ENCODE measurements at places on chromosomes 13 and 19.

- no peak for DNase-seq
Measured at GRCh38 chr13:26784704-26785639, 24.4 kb upstream of the GPR12 start.

- no peak for DNase-seq
Measured at GRCh38 chr13:103878891-103879605, 812.8 kb upstream of the SLC10A2 start.

- DNase-seq: no peak
Measured at GRCh38 chr19:27780367-27781075, 1432.4 kb downstream of the UQCRFS1 start.

DNA sequence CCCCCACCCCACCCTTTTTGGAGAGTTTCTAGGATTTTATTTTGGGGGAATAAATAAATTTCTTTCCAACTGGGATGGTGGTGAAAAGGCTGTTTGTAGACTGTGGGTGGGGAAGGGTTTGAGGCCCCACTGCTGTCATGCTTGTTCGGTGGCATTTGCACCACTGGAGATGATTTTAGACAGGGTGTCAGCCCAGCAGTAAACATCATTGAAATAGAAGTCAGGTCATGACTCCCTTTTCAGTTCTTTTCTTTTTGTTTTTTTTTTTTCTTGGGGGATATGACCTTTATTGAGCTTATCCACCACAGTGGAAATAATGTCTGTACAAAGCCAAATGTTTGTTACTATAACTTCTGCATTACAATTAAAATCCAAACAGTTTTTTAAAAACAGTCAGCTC is 14.1 kb downstream of the UBAC2 start:
- no peak for DNase-seq

DNA sequence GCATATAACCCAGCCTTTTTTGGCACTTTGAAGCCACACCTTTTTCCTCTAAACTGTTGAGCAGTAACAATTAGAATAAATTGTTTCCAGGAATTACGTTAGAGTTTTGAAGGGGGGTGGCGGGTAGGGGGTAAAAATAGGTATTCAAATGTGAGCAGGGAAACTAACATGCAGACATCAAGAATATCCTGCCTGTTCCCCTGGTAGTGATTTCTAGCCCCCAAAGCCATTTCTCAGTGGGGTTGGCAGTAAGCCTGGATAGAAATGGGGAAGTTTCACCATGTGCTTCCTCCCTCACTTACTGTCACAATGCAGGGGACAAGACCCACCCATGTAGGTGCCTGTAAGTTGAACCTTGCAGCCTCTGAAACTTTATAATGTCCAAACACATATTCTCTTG is 3.8 kb downstream of the DOCK9 start:
- DNase-seq: no peak
